ENCODE measurements at places on chromosomes 7 and 10. TPM values are rescaled to one million over a fixed set of nuclear protein-coding genes. Genes with fewer than 3 reads are reported as not detected.

PTTG1IP2 gene
- total RNA-seq, result not detected

KLF14 gene
- total RNA-seq, result not detected

PNLIPRP1 gene
- not detected for total RNA-seq

GHITM gene
- total RNA-seq, result 173 TPM

GRCh38 chr10:7192831-7193361, 217.9 kb downstream of the SFMBT2 start:
- no peak for DNase-seq

DNA sequence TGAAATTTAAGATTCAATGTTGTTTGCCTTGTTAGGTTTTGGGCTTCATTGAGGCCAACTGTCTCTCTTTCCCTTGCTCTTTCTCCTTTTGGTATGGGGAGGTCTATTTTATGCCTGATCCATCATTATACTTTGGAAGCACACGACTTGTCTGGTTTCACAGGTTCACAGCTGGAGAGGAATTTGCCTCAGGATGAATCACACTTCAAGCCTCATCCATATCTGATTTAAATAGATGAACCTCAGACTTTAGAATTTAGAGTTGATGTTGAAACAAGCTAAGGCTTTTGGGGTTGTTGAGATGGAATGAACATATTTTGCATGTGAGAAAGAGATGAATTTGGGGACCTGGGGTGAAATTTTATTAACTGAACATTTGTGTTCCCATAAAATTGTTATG, 150.5 kb upstream of the IGFBP3 start:
- no peak for DNase-seq

GRCh38 chr7:99096124-99096887, 47.6 kb downstream of the SMURF1 start:
- no peak for DNase-seq

- DNase-seq, result no peak
Observed at GRCh38 chr7:41007351-41007751, 695.5 kb downstream of the INHBA start.

DNA sequence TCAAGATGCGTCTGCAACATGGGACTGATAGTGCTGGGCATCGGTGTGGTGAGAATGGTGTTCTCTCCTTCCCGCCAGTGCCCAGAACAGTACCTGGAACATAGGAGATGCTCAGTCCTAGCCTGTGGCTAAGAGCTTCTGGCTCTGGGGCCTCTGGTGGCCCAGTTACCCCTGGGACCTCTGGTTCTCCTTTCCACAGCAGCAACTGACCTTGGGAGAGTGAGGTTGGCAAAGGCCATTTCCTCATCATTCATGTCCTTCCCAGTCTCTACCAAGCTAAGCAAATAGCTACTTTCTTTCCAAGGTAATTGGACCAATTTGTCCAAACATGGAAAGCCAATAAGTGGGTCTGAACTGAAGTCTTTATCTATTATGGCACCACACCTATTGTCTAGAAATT, 11.6 kb upstream of the GOLGA7B start:
- DNase-seq, result no peak

- no peak for DNase-seq
Observed at GRCh38 chr7:84714765-84715164, 472.1 kb downstream of the SEMA3D start.

- DNase-seq, result no peak
Observed at GRCh38 chr10:128163701-128164100, 37.5 kb upstream of the MKI67 start.

DNA sequence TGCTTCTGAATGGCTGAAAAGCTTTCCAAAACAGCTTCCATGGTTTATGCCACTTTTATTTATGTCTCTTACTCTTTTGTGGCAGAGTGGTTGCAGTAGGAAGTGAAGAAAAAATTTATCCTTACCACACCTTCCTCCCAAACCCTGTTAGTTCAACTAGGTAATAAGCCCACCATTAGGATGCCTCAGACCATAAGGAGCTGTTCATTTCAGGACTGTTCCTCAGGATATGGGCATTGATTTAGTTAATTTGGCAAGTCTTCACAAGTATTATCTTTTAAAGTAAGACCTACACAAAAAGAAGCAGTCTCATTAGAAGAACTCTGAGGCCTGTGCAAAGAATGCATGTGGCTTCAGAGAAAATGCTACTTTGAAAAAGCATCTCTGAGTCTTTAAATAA, 82.9 kb upstream of the PDLIM1 start:
- no peak for DNase-seq

DNA sequence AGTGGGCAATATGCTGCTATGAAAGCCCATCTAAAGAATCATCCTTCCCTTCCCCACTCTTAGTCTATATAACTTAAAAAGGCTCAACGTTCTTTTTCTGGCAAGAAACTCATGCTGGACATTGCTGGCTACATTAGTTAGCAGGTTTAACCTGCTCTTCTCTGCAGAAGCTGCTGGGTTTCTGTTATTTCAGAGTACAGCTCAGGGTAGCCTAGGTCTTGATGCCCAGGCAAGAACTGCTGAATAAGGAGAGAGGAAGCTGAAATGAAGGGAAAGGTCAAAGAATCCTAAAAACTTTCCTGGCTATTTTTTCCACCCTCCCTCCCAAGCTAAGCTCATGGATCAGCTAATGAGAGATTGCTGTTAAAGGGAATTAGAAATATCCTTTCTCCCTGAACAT, 79.4 kb downstream of the ANKIB1 start:
- no peak for DNase-seq

GRCh38 chr10:108187408-108188012, 1023.0 kb upstream of the SORCS1 start:
- no peak for DNase-seq

DNA sequence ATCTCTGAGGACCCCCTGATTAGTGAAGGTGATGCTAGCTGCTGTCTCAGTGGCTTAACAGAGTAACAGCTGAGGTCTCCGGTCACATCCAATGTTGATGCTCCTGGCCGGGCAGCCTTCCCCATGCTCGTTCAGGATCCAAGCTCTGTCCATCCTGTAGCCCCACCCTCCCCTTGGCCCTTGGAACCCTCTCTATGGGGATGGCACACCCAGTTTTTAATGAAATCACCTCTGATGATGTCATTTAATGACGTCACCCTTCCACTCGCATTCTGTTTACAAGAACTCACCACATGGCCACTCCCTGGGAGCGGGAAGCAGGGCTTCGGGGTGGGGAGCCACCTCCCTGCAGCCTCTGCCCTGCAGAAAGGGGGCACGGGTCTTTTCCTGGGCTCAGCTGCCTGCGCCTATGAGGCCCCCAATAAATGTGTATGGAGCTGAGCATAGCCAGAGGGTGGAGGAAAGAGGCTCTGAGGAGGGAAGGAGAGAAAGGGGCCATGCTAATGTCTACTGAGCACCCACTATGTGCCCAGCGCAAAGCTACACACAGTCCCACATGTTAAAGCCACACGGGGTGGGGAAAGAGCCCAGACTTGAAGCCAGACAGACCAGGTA, 95.5 kb downstream of the OAT start:
- no peak for DNase-seq

Data from lung microvascular endothelial cell (primary cell).